Effector CD4-positive, alpha-beta T cell (primary cell): ENCODE measurements at places on chromosomes 4 and X.

- DNase-seq = no peak
Measured at GRCh38 chr4:185903205-185903604, 91.2 kb upstream of the SORBS2 start.

- DNase-seq = no peak
Measured at GRCh38 chr4:172843192-172843591, 325.4 kb upstream of the GALNT7 start.

- no peak for DNase-seq
Measured at GRCh38 chrX:18649498-18649951, 22.4 kb downstream of the RS1 start.

GRCh38 chr4:6175426-6175825 is 24.9 kb downstream of the JAKMIP1 start:
- DNase-seq = no peak

- no peak for DNase-seq
Measured at GRCh38 chrX:108310506-108310905, 127.7 kb downstream of the COL4A6 start.

DNA sequence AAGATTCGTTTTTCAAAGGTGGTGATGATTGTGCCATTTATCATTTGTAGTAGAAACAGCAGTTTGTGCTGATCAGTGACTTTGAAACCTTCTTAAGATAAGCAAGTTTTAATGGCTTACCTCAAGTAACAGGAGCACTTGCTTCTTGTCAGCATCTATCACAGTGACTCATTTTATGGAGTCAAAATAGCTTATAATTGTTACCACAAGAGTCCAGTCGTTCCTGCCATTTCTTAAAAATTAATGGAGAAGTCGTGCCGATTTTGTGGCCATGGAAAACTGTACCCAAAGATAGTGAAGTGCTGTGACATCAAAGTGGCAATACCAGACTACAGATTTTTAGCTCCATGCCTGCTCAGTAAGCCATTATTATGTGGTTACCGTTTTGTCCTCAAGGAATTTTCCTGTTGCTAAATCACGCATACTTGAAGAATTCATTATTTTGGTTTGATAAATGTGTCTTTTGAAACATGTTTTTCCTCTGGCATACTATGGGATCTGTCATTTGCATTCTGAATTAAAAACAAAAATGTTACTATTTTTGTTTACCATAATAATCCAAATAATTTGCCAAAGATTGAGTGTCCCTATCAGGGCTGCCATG is 129.9 kb downstream of the CBR4 start:
- DNase-seq = no peak

GRCh38 chr4:179634862-179635261 is 2192.6 kb upstream of the AGA start:
- no peak for DNase-seq

GRCh38 chrX:91389026-91389425 is 45.6 kb upstream of the PABPC5 start:
- no peak for DNase-seq

- no peak for DNase-seq
Measured at GRCh38 chr4:106522839-106523238, 154.3 kb upstream of the GIMD1 start.

DNA sequence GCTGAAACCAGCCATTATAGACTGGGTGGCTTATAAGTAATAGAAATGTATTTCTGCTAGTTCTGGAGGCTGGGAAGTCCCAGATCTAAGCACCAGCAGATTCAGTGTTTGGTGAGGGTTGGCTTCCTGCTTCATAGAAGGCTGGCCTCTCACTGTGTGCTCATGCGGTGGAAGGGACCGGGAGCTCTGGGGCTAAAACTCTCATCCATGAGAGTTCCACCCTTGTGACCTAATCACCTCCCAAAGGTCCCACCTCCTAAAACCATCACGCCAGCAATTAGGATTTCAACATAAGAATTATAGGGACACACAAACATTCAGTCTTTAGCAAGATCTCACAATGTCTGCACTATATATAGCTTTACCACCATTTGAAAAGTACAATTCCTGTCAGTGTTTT is 215.2 kb downstream of the CBR4 start:
- no peak for DNase-seq

DNA sequence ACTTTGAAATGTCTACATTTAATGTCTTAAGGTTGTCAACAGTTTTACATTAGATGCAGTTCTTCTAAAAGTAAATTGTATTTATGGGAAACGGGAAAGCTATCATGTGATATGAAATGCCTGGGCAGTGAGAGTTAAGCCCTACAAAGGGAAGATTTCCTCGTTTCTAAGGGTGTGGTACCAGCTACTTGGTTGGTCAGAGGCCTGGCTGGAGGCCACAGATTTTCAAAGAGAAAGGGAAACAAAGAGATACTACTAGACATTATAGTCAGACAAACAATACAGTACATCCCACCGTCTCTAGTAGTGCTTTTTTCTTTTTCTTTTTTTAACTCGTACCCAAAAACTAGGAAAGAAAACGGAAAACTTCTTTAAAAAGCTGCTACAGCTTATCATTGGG is 467.8 kb downstream of the PCDH7 start:
- DNase-seq = no peak

- DNase-seq = no peak
Measured at GRCh38 chrX:110396735-110397134, 38.1 kb downstream of the RTL9 start.

DNA sequence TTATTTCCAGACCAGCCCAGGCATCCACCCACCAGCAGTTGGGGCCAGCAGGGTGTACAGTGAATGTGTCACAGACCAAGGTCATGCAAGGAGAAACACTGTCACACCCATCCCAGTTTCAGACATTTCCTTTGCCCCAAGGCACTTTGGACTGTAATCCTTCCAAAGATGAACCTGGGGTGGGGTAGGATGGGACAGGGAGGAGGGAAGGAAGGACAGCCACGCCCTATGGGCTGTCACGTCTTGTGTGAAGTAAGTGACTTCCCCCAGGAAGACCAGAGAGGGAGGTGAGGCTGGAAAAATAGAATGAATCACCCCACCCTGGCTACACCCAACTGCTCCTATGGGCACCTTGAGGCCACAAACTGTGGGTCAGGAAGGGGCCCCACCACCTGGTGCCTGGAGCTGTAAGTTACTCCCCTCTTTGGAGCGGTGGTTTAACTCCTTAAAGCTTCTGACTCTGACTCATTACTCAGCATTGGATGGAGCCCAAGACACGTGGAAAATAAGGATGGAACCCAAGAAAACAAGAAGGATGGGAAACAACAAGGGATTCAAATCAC is 349.9 kb upstream of the KLF3 start:
- no peak for DNase-seq
